Activated effector memory CD4-positive, alpha-beta T cell treated with anti-CD3 and anti-CD28 coated beads, Interleukin-2, amount 50 U/mL, for 16 hours (primary cell): ENCODE measurements at places on chromosomes 5 and 9.

DNA sequence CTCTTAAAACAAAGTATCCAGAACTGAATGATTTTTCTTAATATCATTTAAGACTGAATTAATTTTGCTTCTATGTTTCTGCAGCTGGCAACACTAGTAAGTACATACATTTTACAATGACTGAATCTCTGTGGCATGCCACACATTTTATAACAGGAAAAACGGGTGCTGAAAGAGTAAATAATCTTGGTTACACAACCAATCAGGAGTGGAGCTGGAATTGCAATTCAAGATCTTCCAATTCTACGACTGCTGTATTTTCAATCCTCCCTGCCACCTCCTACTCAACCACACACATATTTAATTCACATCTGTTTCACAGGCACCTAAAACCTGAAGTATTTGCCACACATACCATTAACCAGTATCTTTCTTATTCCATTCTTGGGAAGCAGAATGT, 52.7 kb upstream of the NR5A1 start:
- DNase-seq, result no peak

DNA sequence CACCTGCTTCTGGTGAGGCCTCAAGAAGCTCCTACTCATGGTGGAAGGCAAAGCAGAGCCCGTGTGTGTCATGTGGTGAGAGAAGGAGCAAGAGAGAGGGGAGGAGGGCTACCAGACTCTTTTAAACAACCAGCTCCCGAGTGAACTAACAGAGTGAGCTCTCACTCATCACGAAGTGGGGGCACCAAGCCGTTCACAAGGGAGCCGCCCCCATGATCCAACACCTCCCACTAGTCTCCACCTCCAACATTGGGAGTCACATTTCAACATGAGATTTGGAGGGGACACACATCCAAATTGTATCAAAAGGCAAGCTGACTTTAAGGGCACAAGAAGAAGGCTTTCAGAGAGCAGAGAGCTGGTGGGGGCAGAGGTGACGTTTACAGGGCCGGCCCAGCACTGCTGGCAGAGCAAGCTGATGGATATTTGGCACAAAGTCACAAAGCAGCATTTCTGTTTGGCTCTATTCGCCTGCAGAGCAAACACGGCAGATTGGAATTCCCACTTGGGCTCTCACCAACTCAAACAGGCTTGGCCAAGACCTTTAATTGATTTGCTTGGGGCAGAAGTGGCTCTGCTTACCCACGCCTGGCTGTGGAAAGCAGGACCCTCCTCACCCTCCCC, 20.0 kb downstream of the PITX1 start:
- no peak for DNase-seq

GRCh38 chr5:51387884-51388275, 4.6 kb downstream of the ISL1 start:
- no peak for DNase-seq

DNA sequence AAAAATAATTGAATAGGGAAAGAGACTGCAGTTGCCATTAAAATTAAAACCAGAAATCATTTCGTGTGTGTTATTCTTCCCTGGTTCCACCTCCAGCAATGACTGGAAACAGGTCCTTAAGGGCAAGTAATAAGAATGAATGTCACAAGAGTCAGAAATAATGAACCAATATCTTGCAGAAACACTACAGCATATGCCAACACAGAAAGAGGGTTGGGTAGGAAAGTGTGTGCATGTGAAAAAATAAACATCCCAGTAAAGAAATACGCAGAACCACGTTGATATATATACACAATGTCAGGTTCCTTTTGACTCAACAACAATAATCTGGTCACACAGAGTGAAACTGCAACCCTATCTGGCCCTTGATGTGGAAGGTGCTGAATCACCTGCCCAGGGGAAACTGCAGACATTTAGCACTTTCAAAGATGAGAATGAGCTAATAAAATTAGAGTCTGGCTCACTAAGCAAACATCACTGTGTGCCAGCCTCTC, 15.0 kb downstream of the HMHB1 start:
- DNase-seq, result peak; percentile 68

DNA sequence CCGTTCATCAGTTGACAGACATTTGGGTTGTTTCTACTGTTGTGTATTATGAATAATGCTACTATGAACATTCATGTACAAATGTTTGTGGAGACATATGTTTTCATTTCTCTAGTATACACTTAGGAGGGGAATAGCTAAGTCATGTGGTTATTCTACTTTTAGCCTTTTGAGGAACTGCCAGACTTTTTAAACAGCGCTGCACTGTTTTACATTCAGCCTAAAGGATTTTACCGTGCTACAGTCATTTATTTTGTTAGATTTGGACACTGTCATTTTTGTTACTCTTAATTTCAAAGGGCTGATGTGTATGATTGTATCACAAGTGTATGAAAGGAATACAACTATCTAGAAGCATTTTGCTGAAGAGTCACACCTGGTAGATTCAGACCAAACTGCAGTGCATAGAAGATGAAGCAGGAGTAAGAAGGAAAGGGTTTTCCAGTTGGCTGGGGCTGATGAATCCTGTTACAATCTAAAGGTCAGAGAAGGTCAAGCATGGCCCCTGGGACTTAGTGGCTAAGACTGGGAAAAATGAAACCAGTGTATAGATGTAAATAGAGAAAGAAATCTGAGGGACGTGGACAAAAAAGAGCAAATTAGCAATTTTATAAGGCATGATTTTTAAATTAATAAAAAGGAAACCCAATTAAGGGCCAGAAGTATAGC, 509.7 kb downstream of the PSAT1 start:
- DNase-seq, result no peak

DNA sequence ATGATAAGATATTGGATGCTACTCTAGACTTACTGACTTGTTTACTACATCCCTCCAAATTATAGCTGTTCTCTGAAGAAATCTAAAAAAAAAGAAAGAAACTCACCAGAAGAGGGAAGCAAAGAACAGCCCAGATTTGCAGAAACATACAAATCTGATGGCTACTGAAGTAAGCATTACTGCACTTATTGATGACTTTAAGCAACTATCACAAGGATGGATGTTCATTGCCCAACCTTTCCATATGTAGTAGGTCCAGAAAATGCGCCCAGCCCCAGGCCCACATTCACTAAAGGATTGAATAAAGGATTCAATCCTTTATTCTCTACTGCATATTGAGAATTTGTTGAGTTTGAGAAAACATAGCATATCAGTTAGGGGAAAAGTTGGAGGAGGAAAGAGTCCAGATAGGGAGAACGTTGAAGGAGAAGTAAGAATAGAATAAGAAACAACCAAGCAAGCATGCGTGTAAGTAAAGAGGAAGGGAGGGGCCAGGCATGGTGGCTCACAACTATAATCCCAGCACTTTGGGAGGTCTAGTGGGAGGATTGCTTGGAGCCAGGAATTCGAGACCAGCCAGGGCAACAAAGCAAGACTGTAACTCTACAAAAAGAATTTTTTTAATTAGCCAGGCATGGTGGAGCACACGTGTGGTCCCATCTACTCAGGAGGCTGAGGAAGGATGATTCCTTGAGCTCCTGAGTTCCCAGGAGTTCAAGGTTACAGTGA, 33.8 kb upstream of the DTWD2 start:
- no peak for DNase-seq

- no peak for DNase-seq
Observed at GRCh38 chr9:113673726-113674125, 202.4 kb upstream of the ZNF618 start.

DNA sequence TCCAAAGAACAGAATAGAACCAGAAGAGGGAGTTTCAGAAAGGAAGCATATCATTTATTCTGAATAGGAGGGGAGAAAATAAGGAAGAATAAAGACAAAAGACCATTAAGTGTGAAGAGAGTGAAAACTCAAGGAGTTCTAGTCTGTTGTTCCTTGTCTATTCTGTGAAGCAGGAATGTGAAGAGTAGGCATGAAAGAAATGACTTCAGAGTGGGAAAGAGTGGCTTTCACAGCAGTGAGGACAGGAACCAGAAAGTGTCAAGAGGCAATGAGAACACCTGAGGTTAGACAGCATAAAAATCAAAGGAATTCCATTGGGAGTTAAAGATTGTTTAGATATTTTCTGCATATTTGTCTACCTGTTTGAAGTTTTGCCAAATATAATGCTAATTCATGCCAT, 768.8 kb upstream of the GRAMD2B start:
- DNase-seq, result no peak

GRCh38 chr5:14296533-14297331, 153.6 kb downstream of the TRIO start:
- no peak for DNase-seq

- DNase-seq, result no peak
Observed at GRCh38 chr9:23741351-23741750, 84.7 kb downstream of the ELAVL2 start.

- DNase-seq, result no peak
Observed at GRCh38 chr9:128323212-128323730, 632 bp downstream of the COQ4 start.

DNA sequence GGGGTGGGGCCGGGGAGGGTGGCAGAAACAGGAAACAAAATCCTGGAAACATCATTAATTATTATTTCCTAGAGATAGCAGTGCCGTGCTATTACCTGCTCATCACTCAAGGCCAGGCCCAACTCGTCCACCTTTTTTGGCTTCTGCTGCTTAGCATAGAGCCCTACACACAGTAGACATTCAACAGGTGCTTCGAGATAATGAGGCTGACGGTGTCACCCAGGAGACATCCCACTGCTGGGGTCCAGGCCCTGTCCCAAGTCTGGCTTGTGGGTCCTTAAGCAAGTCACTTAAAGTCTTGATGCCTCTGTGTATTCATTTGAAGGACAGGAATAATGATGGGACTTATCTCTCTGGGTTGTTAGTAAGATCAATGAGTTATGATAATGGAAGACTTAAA, 506.6 kb downstream of the BNC2 start:
- DNase-seq, result no peak

- no peak for DNase-seq
Observed at GRCh38 chr9:84832453-84832852, 162.9 kb downstream of the NTRK2 start.

- DNase-seq, result no peak
Observed at GRCh38 chr5:3736926-3737325, 141.3 kb downstream of the IRX1 start.

DNA sequence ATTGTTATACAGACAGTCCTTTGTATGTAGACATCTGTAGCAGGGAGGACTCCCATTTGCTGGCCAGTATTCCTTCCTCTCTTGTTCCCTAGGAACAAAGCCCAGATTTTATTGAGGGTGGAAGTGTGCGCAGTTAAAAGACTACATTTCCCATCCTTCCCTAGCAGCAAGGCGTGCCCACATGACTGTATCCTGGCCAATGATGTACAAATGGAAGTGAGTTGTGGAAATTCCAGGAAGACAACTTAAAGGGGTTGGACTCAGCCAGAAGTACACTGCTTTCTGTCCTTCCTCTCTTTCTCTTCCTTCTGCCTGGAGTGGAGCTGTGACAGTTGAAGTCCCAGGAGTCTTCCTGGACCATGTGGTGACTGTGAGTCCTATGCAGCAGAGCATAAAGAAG, 89.0 kb downstream of the HRH2 start:
- DNase-seq, result no peak

- DNase-seq, result peak; percentile 76
Observed at GRCh38 chr5:132464156-132464939, 26.2 kb downstream of the IRF1 start.

- no peak for DNase-seq
Observed at GRCh38 chr5:140131967-140132409, 6.3 kb downstream of the IGIP start.

GRCh38 chr5:179275941-179276837, 69.1 kb downstream of the ADAMTS2 start:
- no peak for DNase-seq

- no peak for DNase-seq
Observed at GRCh38 chr9:22100626-22101025, 91.5 kb upstream of the CDKN2B start.

DNA sequence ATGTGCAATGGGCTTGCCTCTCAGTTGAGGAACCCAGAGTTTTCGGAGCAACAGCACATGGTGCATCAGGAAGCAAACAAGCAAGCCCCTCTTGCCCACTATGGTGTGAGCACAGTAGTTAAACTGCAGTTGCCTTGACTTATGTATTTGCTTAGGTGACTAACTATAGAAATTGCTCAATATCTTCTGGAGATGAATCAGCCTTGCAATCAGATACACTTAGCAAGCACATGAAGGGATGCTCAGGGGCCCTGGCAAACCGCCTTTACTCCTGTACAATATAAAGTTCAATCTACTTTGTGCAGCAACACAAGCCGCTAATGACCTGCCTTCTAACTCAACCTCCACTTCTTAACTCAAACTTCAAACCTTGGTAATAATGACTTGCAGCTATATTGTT, 581.7 kb upstream of the RIOK2 start:
- no peak for DNase-seq

DNA sequence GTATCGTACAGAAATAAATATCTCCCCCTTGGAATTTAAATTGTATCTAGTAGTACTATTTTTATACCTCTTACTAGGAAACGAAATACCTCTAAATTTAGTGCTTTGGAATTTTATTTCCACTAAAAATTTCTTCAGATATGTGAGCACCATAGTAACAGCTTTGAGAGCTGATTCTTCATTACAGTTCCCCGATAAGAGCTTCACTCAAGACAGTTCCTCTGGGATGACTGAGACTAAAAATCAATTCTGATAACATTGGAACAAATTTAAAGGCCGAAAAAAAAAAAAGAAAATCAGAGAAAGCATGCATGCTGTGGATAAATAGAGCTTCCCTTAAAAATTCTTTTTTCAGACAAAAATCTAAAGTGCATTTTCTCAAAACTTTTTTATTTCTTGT, 68.5 kb upstream of the MEF2C start:
- no peak for DNase-seq

GRCh38 chr5:95460665-95461064, 69.5 kb downstream of the FAM81B start:
- DNase-seq, result no peak

- DNase-seq, result no peak
Observed at GRCh38 chr5:64286381-64286780, 120.7 kb downstream of the RNF180 start.

DNA sequence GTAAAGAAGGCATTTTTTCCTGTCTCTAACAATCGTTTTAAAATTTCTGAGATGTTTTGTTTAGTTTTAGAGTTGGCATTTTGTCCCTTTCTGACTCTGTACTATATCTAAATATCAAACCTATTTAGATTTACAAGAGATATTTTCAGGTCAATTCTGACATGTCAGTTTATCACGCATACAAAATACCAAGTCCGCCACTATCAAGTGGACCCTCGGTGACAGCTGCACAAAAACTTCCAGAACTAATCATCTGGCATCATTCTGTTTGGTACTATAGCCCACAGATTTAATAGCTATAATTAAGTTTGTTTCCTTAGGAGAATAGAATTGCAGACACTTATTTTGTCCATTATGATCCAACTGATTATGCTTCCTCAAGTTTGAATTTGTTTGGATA, 1278.2 kb downstream of the CDH12 start:
- no peak for DNase-seq
